ENCODE measurements at places on chromosomes 2 and 18.
A peak's percentile ranks its signal among the peaks of the same experiment; 100 is the strongest.

- DNase-seq = no peak
Measured at GRCh38 chr2:27323596-27324285, 844 bp upstream of the MPV17 start.

- no peak for DNase-seq
Measured at GRCh38 chr2:13413989-13414388, 697.3 kb downstream of the TRIB2 start.

DNA sequence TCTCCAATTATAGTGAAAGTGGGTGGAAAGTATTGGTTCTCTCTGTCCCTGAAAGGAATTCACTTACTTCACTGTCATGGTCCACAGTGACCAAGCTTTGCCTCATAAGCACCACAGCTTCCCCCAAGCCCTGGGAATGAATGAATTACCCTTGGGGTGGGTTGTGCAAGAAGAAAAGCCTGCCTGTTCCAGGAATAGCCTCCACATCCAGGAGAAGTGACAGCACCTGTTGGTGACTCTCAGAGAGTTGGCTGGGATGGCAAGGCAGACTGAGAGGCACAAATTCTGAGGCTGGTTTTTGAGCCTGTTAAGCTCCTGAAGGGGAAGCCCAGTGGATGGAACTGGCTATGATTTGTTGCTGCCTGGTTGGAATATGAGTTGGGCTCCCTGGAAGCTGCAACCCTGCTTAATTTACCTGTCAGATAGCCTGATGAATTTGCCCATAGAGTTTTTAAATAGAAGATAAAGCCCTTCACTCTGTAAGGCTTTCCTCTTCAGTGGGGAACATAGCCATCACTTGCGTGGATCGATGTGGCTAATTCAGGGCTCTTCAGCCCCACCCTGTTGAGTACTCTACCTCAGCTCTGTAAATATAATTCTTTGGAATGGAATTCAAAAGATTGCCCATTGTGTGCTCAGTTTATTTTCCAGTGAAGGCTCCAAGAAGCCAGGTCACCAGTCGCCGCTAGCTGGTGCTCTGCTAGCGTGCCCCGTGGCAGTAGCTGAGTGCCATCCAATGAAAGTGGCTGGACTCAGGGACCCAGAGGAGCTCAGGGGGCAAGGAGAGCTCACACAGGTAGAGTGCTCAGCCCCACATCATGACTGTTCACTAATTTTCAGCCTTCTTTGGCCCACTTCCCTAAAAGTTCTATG lies 479.3 kb downstream of the IRS1 start:
- DNase-seq = no peak

DNA sequence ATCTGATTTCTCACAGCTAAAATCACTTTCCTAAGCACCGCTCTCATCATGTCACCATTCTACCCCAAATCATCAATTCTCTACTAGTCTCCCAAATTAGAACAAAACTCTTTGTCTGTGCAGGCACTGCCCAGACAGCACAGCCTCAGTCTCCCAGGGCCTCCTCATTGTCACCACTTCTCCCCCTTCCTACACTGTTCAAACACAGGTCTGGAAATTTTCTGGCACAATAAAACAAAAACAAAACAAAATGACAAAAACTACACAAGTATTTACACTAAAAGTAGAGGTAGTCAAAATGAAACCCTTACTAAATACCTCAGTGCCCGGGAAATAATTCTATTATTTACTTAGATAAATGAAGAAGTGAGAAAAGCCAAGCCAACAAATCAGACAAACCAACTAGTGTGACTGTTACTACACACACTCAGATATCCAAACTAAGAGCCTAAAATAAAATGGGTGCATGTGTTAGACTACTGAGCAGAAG lies 156.2 kb upstream of the DNMT3A start:
- DNase-seq = no peak

DNA sequence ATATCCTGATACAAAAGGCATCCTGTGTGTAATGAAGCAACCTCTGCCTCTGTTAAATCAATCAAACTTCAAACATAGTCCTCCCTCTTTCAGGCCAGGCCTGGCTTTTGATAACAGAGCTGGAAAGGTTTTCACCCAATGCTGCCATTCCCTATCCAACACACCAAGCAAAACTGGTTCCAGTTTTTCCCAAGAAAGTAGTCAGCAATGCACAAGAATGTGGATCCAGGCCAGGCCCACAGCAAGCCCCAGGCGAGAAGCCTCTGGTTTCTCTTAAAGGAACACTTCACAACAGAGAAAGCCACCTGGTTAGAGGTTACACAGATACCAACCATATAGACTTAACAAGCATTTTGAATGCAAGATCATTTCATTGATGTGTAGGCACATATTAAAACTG lies 49.2 kb upstream of the CCDC150 start:
- DNase-seq = no peak

DNA sequence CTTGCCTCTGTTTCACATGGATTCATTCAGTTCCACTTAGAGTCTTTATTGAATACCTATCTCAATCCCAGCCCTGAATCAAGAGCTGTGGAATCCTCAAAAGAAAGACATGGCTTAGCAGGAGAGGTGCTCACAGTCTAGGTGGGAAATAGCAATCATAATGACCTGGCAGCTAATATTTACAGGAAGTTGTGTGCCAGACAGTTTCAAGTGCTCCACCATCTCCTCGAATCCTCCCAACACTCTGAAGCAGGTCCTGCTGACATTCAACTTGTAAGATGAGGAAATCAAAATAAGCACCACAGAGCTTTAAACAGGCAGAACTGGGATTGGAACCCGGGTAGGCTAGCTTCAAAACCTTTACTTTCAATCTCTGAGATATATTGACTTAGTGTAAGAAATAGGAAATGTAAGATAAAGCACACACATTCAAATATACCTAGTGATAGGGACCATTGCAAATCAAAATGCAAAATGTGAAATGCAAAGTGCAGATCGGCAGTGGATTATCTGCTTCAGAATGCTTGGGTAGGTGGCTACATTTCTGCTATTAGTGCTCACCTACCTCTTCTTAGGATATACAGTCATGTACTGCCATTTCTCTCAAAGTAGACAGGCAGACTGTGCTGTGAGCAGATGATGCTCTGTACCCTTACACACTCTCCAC lies 182.0 kb downstream of the PRKCE start:
- no peak for DNase-seq

GRCh38 chr2:133789743-133790142 lies 221.5 kb upstream of the NCKAP5 start:
- DNase-seq = no peak

DNA sequence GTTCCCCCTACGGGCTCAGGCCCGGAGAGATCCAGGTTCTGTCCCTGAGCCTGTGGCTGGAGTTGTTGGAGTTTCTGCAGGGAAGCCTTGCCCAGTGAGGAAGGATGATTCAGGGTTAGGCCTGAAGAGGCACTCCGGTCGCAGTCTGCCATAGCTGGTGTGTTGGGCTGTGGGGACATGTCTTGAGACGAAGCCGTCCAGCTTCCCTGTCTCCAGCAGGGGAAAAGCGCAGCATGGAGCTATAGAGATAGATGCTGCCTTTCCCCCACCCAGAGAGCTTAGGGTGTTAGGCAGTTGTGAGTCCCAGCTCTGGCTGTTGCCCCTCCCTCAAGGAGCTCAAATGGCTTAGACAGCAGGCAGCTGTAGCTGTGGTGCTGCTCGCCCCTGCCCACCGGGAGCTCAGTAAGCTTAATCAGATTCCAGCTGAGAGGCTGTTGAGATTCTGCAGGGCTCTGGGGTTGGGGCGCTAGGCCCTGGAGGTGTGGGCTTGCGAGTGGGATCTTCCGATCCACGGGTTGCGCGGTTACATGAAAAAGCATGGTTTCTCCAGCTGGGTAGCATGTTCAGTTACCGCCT lies 103.9 kb downstream of the PMAIP1 start:
- DNase-seq = no peak

- no peak for DNase-seq
Measured at GRCh38 chr2:172232708-172233396, 130.2 kb upstream of the DLX2 start.

DNA sequence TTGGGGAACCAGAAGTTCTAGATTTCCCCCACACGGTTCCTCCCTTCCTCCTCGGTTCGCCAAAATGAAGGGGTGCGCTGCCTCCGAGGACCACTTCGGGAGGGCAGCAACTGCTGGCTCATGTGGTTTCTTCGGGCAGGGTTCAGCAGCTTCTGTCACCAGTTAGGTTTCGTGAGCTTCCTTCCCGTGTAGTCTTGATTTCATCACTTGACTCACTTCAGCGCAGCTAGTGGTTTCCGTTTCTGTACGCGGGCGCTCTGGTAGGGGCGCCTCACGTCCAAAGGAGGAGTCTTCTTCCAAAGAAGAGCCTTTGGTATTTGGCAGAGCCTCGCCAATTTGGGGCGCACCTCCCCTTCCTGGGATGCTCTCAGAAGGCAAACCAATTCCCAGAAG lies 485 bp upstream of the GALNT3 start:
- peak; percentile 22 for DNase-seq

DNA sequence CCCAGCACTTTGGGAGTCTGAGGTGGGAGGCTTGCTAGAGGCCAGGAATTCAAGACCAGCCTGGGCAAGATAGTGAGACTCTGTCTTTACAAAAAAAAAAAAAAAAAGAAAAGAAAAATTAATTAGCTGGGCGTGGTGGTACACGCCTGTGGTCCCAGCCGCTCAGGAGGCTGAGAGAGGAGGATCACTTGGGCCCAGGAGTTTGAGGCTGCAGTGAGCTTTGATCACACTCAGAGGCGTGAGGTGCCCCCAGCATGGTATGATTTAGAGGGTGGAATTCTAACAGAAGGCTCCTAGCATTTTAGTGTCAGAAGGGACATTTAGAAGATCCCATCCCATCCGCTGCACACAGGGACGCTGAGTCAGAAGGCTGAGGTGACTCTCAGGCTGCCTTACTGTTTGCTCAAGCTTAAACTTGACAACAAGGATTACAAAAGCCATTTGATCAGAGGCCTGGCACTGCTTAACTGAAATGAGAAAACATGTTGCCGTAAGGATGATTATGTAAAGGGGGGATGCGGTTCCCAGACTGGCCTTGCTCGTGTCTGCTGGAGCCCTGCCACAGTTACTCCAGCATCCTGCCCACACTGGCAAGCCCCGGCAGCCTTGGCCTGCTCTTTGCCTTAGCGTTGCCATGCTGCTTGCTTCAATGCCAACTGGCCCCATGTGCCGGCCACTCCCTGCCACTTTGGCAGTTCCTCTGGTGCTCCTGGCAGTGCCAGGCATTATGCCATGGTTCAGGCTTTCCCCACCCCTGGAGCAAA lies 45.6 kb upstream of the SLC1A4 start:
- no peak for DNase-seq

DNA sequence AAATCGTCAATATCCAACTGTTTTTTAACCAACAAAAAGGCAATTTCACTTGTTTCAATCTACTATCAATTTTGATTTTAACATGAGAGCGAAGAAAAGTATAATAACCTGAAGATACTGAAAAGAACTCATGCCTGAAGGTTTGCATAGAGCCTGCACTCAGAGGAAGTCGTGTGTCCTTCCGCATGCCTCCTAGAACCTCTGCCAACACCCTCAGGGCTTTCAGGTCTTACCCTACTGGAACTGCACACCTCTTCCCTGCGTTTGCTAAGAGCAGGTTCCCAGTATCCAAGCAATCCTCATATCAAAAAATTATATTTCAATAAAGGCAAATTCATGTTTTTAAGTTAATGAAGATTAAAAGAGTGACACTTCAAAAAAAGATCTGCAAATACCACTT lies 74.7 kb downstream of the PIAS2 start:
- no peak for DNase-seq

DNA sequence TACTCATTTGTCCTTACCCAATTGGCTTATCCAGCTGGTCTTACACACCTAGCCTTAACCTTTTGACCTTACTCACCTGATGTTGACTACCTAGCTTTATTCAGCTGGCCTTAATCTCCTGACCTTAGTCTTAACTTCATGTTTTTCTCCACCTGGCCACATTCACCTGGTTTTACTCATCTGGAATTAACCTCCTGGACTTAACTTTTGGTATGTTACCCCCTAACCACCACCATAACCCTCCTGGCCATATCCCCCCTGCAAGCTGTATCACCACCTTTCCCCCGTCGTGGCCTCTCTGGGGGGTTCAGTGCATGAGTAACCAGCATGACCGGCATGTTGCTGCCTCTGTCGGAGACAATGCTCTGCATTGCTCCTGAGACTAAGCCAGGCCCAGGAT lies 45.7 kb downstream of the CHRNA1 start:
- DNase-seq = no peak

DNA sequence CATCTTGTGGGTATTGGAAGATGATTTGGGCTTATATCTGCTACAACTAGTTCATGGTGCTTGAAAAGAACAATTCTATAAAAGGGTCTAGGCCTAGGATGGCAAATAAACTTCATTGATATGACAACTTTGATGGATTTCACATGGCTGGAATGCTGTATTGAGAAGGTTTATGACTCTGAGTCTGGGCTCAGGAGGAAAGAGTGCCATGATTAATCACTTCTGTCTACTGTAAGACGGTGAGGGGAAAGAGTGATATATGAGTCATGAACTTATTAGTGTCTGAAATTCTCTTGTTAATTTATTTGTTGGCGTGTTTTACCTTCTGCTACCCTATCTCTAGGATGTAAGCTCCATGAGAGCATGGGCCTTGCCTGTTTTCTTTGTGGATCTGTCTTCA lies 17.0 kb upstream of the ADCYAP1 start:
- no peak for DNase-seq

- no peak for DNase-seq
Measured at GRCh38 chr2:217521820-217522219, 481.0 kb downstream of the TNS1 start.

- DNase-seq = no peak
Measured at GRCh38 chr2:105437708-105438103, 38.9 kb upstream of the FHL2 start.

- no peak for DNase-seq
Measured at GRCh38 chr2:48508461-48509124, 21.4 kb upstream of the STON1 start.

DNA sequence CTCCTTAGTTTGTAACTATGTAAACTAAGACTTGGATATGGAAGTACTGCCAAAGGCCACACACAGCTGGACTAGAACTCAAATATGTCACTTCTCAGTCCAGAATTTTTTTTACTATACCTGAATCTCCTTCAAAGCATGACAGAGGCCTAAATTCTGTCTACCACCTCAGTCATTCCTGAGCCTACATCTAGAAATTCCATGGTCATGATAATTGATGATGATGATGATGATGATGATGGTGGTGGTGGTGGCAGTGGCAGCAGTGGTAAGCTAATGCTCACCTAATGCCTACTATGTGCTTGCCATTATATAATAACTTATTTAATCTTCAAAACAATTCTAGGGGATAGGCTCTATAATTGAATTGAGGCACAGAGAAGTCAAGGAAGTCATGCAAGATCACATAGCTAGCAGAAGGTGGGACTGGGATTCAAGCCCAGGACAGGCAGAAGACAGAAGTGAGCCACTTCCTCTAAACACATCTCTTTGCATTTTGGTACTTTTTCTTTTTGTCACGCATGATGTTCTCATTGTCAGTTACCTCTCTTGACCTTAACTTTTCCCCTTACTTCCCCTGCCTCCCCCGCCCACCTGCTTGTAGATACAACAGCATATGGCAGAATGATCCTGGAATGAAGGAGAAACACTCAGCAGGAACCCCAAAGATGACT lies 539.3 kb downstream of the TNS1 start:
- no peak for DNase-seq

DNA sequence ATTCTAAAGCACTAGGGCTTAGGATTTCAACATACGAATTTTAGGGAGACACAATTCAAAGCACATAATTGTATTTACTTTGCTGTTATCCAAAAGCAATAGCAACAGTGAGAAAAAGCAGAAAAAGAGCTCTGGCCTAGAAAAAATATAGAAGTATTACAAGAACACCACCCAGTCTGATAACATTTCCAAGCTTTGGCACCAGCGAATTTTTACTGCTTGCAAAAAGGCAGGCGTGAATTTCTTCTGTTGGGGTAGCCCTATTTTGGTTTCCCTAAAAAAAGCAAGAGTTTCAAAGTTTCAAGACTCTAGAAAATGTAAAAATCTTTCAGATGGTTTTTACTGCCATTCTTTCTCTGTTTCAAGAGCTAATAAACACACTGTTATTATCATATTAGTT lies 292.7 kb downstream of the DPP10 start:
- DNase-seq = no peak

Measured in stimulated activated CD4-positive, alpha-beta T cell treated with anti-CD3 and anti-CD28 coated beads, TNF-alpha, amount 100 ng/mL, for 24 hours (primary cell).